ENCODE measurements at places on chromosomes 16 and 17.

DNA sequence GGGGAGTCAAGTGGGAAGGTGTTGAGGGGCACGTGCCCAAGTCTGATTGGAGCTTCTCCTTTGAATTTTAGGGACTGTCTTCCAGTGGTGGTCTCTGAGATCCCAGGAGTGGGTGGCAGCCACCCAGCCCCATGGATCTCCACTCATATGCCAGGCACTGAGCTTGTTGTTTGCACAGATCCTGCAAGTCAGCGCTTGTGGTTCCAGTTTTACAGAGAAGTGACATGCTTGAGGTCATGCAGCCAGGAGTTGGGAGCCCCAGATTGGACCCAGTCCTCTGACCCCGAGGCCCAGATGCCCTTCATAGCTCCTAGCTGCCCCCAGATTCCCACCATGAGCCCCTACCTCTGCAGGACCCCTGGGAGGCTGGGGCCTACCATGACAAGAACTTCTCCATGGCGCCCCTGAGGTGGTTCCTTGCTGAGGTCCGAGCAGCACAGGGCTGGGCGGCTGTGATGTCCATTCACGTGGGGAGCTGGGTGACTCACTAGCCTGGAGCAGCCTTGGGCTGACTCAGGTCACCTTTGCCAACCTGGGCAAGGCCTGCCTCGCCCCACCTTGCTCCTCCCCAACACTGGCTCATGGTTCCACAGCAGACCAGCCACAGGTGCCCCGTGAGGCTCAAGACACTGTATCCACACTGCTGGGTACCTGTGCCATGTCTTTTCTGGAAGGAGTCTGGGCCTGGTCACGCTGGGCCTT, 47.4 kb downstream of the RAI1 start:
- DNase-seq, result no peak

- no peak for DNase-seq
These were observed 65.3 kb downstream of the HS3ST3B1 start for GRCh38 chr17:14366199-14366598.

- no peak for DNase-seq
These were observed 267.3 kb downstream of the MAP2K4 start for GRCh38 chr17:12287953-12288352.

- DNase-seq, result no peak
These were observed 62.2 kb upstream of the LGALS9 start for GRCh38 chr17:27568811-27569210.

- no peak for DNase-seq
These were observed 21.7 kb downstream of the MSI2 start for GRCh38 chr17:57277923-57278604.

- DNase-seq, result no peak
These were observed 244.9 kb downstream of the STX8 start for GRCh38 chr17:9330611-9331271.

GRCh38 chr16:87491522-87492290, 1.1 kb downstream of the ZCCHC14 start:
- DNase-seq, result no peak

DNA sequence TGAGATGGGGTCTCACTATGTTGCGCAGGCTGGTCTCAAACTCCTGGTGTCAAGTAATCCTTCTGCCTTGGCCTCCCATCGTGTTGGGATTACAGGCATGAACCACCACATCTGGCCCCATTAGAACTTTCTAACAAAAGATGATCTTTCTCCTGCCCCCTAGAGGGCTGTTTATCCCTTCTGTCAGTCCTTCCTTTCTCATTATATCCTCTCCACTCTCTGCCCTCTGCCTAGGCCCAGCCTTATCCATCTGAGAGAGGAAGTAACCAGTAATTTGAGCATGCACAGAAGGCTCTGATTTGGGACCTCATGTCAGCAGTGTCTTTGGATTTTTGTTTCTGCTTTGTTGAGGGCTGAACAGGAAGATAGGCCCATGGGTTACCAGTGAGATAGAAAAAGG, 4.4 kb upstream of the DHX40 start:
- DNase-seq, result no peak

GRCh38 chr17:76421044-76421407, 31.9 kb downstream of the UBE2O start:
- no peak for DNase-seq

GRCh38 chr17:73397856-73398540, 86.2 kb upstream of the CDC42EP4 start:
- DNase-seq, result no peak

- no peak for DNase-seq
These were observed 7.1 kb upstream of the CMTM4 start for GRCh38 chr16:66703406-66704215.

DNA sequence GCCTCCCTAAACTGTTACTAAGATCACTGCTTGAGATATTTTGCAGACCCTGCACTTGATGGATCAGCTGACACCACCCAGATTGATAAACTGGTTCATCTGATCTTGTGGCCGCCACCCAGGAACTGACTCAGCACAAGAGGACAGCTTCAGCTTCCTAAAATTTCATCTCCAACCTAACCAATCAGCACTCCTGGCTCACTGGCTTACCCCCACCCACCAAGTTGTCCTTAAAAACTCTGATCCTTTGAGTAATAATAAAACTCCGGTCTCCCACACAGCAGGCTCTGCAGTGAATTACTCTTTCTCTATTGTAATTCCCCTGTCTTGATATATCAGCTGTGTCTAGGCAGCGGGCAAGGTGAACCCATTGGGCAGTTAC, 174.8 kb downstream of the UTP18 start:
- no peak for DNase-seq

GRCh38 chr17:77488531-77489238, 347.9 kb downstream of the SEC14L1 start:
- DNase-seq, result no peak

- DNase-seq, result no peak
These were observed 21.9 kb downstream of the KIF2B start for GRCh38 chr17:53844491-53845107.

- DNase-seq, result no peak
These were observed 510.9 kb downstream of the KCNJ18 start for GRCh38 chr17:22203208-22203715.

- no peak for DNase-seq
These were observed 25.8 kb downstream of the WWP2 start for GRCh38 chr16:69787883-69788282.

GRCh38 chr17:1480747-1481465, 11.6 kb downstream of the MYO1C start:
- DNase-seq, result no peak

DNA sequence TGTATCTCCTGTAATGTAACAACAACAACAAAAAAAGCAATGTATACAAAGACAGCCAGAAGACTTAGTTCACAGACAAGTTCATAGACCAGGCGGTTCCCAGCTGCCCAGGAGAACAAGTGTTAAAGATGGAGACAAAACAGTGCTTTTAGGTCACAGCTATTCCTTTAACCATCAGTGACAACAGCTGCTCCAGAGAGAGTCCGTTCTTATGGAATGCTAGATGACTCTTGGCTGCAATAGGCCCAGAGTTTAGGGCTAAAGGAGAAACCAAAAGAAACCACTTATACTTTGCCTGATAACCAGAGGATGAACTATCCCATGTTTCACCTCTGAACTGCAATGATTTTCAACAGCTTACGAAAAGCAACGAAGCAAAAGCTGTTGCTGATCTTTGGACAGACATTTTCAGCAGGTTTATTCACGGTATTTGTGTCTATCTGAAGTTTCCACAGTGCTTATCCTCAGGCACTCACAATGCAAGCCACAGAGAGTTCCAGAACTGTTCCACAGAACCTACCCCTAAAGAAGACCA, 6.0 kb downstream of the ZCCHC14 start:
- no peak for DNase-seq

- no peak for DNase-seq
These were observed 59.6 kb downstream of the HAPSTR1 start for GRCh38 chr16:9151074-9151473.

Data from GM12891 (cell line).